Tibial nerve (tissue), 4 donors: ENCODE measurements at places on chromosomes 12 and 14. TPM values are rescaled to one million over a fixed set of nuclear protein-coding genes. Genes with fewer than 3 reads are reported as not detected.

Gene RAD9B
- total RNA-seq = 0.30 TPM

Gene BDKRB1
- total RNA-seq = 2.2 TPM

Gene RASSF8
- total RNA-seq = 42.9 TPM

Gene SPRYD3
- total RNA-seq = 51.8 TPM

Gene TAS2R20
- 6.3 TPM for total RNA-seq

Gene KLRD1
- total RNA-seq = 0.90 TPM

Gene GUCY2C
- not detected for total RNA-seq

Gene PSEN1
- total RNA-seq = 43.8 TPM

Gene SYT1
- total RNA-seq = 10.3 TPM

Gene TTC6
- not detected for total RNA-seq

Gene ST8SIA1
- total RNA-seq = 1.5 TPM

Gene GPX2
- total RNA-seq = not detected

Gene LMO3
- 20.1 TPM for total RNA-seq

Gene CLMN
- 32.2 TPM for total RNA-seq

Gene SPTB
- total RNA-seq = 8.0 TPM

Gene TBK1
- total RNA-seq = 25.2 TPM

Gene RPAP3
- 15.7 TPM for total RNA-seq

Gene LMNTD1
- total RNA-seq = not detected

Gene CEBPE
- total RNA-seq = not detected

Gene KLRC1
- total RNA-seq = not detected

Gene TAS2R8
- not detected for total RNA-seq

Gene DAO
- total RNA-seq = not detected

Gene VDR
- total RNA-seq = 0.87 TPM

Gene FLVCR2
- 69.9 TPM for total RNA-seq

Gene DDX11
- 29.4 TPM for total RNA-seq

Gene DEGS2
- total RNA-seq = 1.3 TPM

Gene SELPLG
- total RNA-seq = 15.1 TPM

Gene LRFN5
- total RNA-seq = 11.1 TPM

Gene ANO4
- total RNA-seq = 1.3 TPM

Gene TMCC3
- total RNA-seq = 15.1 TPM

Gene GTF2H3
- 17.7 TPM for total RNA-seq

Gene MSRB3
- 50.2 TPM for total RNA-seq

Gene GLT1D1
- total RNA-seq = 0.60 TPM

Gene RPGRIP1
- total RNA-seq = 0.22 TPM

Gene NOXRED1
- not detected for total RNA-seq

Gene RD3L
- not detected for total RNA-seq

Gene KSR2
- total RNA-seq = under 0.01 TPM

Gene RPS6KL1
- total RNA-seq = 2.0 TPM

Gene ENDOU
- not detected for total RNA-seq

Gene CLEC4D
- total RNA-seq = not detected

Gene MIP
- total RNA-seq = not detected
